ENCODE measurements at places on chromosomes 6 and 20. TPM values are rescaled to one million over a fixed set of nuclear protein-coding genes. Genes with fewer than 3 reads are reported as not detected.

GRCh38 chr20:44014807-44015732 is 100.4 kb downstream of the TOX2 start:
- DNase-seq: no peak

FAM217A gene
- not detected for total RNA-seq

- DNase-seq: no peak
These were observed 114.6 kb downstream of the SOBP start for GRCh38 chr6:107604549-107604948.

FITM2 gene
- total RNA-seq: 2.0 TPM

- no peak for DNase-seq
These were observed 20.7 kb upstream of the NNAT start for GRCh38 chr20:37500311-37500710.

DNA sequence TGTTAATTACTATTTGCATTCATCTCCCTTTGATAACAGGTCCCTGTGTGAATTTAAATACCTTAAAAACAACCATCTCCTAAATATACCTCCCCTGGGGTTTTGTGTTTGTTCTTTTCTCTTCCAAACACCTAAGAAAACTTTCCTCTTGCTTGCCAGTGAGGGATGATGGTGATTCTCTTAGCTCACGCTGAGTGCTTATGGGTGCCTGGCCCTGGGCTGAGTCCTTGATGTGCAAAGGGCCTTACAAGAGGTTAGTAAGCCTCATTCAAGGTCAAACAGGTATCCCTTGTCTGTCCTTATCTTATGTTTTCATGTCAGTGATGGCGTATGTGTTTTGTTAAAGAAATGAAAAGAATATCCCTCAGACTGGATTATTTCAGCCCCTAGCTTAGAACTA is 76.3 kb downstream of the SYCP2L start:
- no peak for DNase-seq

GRCh38 chr6:156319707-156320106 is 457.5 kb upstream of the ARID1B start:
- peak; percentile 32 for DNase-seq

Data from activated CD4-positive, alpha-beta T cell treated with anti-CD3 and anti-CD28 coated beads, Interleukin-2, amount 10 ng/mL, durations not matched to agents 24 days and 14 days (primary cell).